ENCODE measurements at places on chromosomes 1 and 21.
A peak's percentile ranks its signal among the peaks of the same experiment; 100 is the strongest.

- no peak for DNase-seq
These were observed 187.7 kb downstream of the TRABD2B start for GRCh38 chr1:47809301-47810084.

- peak; percentile 30 for DNase-seq
These were observed 99.4 kb downstream of the KCNJ15 start for GRCh38 chr21:38355992-38356781.

- no peak for DNase-seq
These were observed 21.1 kb downstream of the SMAP2 start for GRCh38 chr1:40394491-40395172.

DNA sequence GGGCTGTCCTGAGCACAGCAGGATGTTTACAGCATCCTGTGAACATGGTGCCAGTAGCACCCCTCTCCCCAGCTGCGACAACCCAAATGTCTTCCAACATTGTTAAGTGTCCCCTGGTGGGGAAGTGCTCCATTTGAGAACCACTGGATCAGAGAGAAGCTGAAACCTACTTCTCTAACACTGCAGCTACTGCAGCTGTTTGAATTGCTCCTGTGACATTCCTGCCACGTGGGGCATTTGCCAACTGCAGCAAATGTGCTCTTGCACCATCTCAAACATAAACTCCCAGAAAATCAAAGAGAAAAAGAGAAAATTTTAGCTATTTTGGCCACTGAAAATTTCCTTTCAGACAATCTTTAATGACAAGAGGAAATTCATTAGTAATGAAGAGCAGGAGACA is 11.0 kb downstream of the SLC2A5 start:
- DNase-seq, result no peak

DNA sequence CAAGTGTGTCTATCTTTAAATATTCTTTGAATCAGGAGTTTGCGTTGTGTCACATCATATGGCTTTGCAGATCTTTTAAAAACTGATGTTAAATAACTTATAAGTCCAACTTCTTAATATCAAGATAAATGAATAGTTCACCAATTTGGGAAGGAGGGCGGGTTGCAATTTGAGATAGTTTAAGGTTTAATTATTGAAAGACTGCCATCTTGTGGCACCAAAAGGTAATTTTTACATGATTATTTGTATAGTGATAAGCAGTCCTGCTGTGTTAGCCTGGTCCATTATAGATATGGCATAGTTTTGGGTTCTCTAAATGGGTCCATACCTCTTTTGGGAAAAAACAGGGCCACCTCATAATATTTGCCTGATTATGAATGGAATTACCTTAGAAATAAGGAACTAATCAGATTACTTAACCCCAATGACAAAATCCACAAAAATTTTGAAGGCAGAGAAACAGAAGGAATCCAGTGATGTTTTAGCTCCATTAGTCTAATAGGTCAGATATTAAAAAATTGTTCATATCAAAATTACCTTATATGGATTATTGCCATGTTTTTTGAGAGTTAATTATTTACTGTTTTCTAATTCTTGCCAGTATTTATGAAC is 64.3 kb downstream of the PRKAA2 start:
- no peak for DNase-seq

- DNase-seq, result no peak
These were observed 24.3 kb upstream of the NBL1 start for GRCh38 chr1:19619697-19620384.

DNA sequence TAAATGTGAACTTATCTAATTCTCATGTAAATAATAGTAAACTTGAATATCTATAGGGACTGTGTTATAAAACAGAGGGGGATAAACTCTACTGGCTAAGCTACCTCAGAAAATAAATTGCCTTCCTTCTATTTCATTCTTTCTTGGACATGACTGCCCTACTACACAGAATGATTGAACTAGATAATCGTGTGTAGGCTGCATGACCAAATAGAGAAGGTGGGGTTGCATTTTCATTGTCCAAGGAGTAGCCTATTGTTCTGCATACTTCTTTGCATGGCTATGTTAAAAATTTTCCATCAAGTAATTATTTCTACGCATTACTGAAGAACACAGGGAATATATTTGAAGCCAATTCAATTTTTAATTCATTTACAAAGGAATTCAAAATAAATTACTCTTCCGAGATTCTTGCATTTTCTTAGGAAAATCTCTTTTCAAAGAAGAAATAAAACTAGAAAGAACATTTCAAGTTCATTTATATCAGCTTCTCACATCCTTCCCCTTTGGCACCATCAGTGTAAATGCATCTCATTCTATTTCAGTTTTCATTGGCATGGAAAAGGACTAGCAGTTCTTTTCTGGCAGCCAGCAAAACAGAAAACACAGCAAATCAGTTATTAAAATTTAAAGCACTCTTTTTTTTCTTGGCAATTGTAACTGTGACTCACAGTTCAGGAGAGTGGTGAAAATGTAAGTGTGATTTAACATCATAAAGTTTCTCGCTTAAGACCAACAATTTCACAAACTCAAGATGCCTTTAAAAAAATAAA is 714.7 kb downstream of the NCAM2 start:
- DNase-seq, result no peak

Data from activated T-helper 1 cell treated with Interleukin-2 at 50 U/mL for 16 hours (primary cell).